ENCODE measurements at places on chromosomes 12 and 14.

- no peak for DNase-seq
These were observed 82.5 kb upstream of the FICD start for GRCh38 chr12:108432423-108433121.

DNA sequence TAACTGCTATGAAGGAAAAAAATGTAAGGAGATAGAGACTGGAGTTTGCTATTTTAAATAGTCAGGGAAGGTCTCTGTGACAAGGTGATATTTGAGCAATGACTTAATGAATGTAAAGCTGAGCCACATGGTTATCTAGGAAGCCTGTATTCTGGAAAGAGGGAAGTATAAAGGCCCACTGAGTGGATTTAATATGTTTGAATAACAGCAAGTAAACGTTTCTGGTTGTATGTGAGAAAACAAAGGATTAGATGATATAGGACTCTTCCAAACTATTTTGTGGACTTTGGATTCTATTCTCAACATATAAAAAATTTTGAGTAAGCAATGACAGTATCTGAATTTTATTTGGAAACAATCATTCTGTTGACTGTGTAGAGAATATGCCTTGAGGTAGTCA lies 5.2 kb downstream of the LRRIQ1 start:
- no peak for DNase-seq

GRCh38 chr12:103588680-103589079 lies 1.6 kb downstream of the STAB2 start:
- no peak for DNase-seq

DNA sequence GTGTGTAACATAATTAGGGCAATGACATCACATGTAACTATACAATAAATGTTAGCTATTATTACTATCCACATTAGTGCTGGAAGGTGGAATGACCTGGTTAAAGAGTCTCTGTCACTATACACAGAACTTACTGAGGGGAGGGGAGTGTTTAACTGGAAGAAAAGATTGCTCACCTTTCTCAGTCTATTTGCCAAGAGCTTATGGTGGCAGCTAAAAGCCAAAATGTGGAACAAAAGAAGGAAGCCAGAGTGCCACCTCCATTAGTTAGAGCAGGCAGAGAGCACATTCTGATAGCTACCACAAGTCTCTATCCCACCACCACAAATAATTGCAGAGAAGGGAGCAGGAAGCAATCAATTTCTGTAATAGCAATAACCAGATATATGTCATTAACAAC lies 124.4 kb downstream of the MED13L start:
- DNase-seq: no peak

GRCh38 chr14:95106971-95107370 lies 50.4 kb downstream of the DICER1 start:
- DNase-seq: no peak

- DNase-seq: no peak
These were observed 9.2 kb upstream of the PYROXD1 start for GRCh38 chr12:21428241-21428640.
